ENCODE measurements at places on chromosomes 7 and 10.

GRCh38 chr10:93773120-93773519, 15.4 kb downstream of the LGI1 start:
- no peak for DNase-seq

DNA sequence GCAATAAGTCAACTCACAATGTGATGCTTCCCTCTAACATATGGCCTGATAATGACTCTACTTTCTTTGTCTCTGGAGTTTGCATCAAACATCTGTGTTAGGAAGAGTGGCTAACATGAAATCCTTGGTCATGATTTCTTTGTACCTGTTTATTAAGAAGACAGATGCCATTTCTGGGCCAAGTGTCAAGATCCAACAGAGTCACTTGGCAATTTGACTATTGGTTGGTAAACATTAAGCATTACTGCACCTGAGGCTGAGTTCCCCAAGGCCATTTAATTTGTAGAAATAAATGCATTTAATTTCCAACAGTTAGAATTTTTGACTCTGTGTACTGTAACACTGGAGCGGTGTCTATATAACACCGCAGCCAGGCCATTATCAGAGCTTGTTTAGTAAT, 403.7 kb downstream of the GALNT17 start:
- DNase-seq = no peak

GRCh38 chr7:116400522-116400921, 99.0 kb upstream of the CAV2 start:
- DNase-seq = no peak

GRCh38 chr10:131198843-131199242, 112.7 kb downstream of the TCERG1L start:
- DNase-seq = no peak

DNA sequence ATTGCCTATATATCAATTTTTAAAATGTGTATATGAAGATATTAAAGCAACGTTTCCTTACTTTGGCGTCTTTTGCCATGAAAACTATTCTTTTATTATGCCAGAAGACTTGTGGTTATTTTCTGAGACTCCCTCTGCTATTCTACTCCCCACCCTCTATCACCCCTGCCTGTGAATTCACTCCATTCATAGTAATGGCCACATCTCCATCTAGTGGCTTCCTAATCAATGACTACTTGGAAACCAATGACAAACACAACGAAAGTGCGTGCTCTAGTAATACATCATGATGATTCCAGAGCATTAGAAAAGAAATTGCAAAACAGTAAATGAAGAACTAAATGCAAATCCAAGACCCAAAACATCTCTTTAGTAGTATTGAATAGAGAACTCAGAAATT, 186.7 kb upstream of the HGF start:
- DNase-seq = no peak

DNA sequence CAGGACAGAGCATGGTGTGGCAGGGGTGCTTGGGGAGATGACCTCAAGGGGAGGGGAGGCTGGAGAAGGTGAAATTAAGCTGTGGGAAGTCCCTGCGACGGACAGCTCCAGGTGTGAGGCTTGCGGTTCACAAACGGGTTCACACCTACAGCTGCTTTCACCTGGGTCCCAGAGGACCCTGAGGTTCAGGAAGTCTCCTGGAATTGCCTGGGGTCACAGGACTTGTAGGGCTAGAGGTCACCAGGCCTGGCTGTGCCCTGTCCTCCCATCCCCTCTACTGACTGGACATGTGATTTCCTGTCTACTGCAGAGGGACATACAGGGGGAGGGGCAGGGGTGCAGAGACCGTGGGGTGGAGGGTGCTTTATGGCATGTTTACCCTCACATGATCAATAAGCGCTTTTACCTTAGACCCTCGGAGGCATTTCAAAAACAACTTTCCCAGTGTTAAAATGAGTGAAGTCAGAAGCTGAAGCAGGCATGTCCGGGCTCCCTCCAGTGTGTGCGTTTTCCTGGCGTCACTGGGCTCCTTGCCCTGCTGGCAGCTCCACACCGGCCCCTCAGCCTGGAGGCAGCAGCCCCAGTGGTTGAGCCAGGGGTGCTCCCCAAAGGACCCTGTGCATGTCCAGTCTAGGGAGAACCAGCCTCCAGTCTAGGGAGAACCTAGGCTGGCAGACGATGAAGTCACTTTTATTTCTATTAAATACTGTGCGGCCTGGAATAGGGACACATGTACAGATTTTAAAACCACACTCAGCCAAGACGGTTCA, 66.6 kb upstream of the IGFBP3 start:
- DNase-seq = no peak

DNA sequence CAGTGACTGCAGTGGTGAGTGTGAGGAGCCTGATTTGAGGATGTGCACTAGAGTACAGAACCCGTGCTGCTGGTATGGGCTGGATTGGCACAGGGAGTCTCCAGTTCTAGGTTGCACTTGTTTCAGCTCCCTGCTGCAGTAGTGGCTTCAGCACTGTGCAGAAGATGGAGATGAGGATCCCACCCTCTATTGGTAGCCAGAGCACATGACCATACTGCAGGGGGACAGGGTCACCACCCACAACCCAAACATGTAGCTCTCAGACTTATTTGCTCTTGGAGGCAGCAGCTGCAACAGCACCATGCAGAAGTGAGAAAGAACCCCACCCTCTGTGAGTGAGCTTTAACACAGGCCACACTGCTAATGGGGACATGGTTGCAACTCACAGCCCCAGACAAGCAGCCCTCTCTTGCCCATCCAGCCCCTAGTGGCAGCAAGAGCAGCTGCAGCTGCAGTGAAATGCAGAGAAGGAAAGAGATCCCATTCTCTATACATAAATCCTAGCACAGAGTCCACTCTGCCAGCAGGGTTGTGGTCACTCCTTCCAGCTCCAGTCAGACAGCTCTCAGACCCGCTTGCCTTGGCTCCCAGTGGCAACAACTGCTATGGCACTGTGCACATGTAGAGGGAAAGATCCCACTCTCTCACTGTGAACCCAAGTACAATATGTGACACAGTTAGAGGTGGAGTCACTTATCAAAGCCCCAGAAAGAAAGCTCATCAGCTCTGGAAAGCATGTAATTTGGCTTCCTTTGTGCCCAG, 51.4 kb upstream of the SCIN start:
- DNase-seq = no peak

DNA sequence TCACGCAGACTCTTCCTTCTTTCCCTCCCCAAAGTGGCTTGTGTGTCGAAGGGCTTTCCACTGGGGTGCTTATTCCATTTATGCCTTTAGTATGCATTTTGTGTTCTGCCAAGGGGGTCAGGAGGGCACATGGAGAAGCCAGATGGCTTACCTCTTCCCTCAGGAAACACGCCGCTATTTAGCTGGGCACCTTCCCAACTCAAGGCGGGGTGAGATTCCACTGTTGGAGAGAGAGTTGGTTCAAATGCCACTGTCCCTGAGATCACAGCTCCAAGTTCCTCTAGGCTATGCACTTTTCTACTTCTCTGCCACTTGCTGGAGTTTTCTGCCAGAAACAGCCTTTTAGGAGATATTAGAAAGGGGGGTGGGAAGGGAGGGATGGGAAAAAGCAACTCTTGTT, 1091.8 kb downstream of the LRMDA start:
- DNase-seq = no peak

DNA sequence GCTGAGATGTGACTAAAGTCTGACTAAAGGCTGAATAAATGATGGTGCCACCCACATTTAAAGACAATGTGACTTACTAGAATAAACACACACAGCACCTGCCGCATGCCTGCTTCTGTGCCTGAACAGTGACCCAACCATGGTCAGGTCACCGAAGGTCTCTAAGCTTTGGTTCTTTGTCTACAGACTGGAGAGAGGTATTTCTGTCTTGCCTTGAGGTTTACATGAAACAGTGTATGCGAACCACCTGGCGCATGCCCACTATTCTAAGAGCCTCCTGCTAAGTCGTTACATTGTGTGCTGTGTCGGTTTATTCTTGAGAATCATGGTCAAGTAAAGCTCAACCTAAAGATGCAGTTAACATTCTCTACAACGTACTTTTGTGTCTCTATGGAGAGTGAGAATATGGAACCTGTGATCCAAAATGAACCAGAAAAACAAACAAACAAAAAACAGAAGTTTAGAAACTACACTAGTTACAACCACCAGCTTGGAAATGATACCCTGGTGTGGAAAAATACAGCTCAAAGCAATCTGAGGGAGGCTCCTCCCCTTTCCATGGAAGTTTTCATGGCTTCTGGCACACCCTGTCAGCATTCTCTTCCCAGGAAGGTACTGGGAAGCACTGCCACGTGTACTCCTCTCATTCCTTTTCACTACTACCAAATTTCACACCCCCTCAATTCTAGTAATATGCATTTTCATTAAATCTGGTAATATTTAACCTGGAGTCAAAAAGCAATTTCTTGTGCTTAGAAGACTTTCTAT, 40.0 kb downstream of the VOPP1 start:
- DNase-seq = no peak

DNA sequence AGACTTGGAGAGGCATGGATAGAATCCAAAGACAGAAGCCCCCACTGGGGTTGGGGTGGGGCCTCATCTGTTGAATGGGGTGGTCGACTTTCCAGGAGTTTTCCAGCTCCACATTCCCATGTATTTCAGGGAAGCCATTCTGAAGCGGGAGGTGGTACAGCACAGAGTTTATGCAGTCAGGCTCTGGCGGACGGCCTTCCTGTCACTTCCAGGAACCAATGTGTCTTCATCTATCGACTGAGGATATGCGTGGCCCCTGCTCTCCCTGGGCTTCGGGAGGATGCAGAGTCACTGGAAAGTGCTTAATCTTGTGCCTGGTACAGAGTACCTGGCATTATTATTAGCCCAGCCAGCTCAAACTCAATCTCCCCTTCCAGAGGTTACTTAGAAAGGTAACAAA, 26.3 kb downstream of the DOCK1 start:
- no peak for DNase-seq

- DNase-seq = no peak
These were observed 156.7 kb downstream of the CDH23 start for GRCh38 chr10:71553432-71553831.

GRCh38 chr7:154591544-154591943, 411.4 kb downstream of the PAXIP1 start:
- DNase-seq = no peak

DNA sequence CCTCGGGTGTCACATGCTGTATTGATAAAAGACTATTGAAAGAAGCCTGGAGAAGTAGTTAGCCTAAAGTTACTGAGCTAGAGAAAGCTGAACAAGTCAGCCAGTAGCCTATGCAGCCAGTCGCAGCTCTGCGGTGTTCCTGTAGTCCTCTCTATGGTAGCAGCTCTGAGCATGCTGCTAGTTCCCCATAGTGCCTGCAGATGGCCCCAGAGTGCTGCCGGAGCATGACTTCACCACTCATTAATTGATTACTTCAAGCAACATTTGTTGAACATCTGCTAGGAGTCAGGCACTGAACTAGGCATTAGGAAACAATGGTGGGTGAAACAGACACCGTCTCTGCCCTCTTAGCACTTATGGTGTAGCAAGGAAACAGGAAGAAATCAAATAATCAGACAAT, 422.7 kb downstream of the SORCS3 start:
- peak; percentile 19 for DNase-seq

DNA sequence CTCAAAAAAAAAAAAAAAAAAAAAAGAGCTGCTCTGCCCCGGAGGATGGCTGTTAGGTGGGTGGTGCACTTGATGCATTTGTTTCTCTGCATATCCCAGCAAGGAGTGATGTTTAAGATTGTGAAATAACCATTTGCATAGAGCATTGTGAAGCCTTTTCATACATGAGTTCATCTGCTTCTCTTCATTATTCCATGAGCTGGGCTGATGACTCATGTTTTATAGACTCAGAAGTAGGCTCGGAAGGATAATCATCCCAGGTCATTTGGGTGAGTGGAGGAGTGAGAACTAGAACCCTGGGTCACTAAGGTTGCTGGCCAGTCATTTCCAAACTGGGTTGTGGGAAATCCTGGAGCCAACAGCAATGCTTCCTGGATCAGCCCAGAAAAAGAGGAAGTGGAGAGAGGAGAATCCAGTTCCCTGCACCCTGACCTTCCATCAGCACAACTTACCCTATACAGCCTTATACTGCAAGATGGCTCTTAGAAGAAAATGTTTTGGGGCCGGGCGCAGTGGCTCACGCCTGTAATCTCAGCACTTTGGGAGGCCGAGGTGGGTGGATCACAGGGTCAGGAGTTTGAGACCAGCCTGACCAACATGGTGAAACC, 45.3 kb downstream of the TACC2 start:
- peak; percentile 45 for DNase-seq

- no peak for DNase-seq
These were observed 18.3 kb upstream of the ADCYAP1R1 start for GRCh38 chr7:31033674-31034300.

DNA sequence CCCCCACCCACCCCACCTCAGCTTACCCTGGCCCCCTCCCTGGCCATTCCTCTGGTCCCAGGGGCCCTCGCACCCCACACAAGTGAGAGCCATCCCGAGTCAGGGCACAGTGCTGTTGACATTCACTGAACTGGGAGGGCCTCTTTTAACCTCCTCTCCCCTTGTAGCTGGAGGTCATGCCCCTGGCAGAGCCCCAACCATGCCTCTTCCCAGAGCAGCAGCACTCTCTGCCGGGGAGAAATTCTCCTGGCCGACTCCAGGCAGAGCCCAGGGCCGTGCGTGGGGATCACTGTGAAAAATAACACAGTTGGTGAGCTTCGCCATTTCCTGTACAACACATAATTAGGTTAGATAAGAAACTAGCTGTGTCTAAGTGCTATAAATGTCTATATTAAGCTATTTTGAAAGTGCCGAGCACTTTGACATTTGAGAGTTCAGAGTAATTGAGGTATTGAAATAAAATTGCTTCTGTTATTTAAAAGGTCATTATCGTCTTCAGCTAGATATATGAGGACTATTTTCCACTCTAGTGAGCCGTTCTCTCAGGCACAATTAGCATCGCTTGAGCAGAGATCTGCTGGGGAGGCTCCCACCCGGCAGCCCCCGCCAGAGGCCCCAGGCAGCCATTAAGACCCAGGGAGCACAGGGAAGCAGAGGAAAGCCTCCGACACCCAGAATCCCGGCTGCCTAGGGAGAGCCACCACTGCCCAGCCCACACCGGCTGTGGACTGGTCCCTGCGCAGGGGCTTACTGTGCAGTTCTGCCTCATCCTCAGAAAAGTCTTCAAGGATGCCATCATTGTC, 62.4 kb upstream of the LRRC18 start:
- no peak for DNase-seq

GRCh38 chr7:157662110-157662791, 325.4 kb downstream of the DNAJB6 start:
- DNase-seq = no peak

DNA sequence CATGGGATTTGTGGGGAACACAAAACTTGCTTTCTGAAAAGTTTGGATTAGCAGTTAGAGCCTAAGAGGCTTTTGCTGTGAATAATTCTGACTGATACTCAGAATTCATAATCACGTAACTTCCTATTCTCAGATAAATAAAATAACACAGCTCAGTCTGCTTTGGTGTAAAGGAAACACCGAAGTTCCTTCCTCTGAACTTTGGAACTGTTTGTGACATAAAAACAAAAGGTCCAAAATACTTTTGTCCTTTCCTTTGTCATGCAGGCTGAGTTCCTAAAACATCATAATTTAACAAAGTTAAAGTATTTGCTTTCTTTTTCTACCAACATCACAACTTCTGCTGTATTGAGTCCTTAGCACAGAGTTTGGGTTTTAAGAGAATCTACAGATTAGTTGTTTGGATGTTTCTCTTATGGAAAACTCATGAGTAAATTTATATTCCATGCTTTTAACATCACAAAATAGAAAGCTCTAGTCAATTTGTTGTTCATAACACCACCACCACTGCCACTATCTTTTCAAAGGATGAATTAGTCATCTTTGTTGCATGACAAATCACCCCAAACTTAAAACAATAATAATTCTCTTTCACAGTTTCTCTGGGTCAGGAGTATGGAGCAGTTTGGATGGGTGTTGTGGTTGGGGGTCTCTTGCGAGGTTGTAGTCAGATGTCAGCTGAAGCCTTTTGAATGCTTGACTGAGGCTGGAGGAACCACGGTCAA, 123.4 kb downstream of the REEP3 start:
- no peak for DNase-seq
